ENCODE measurements at places on chromosomes 6 and 20. TPM values are rescaled to one million over a fixed set of nuclear protein-coding genes. Genes with fewer than 3 reads are reported as not detected.

GRCh38 chr20:41476013-41476441, 109.4 kb upstream of the EMILIN3 start:
- DNase-seq: peak; percentile 91

GRCh38 chr6:90575267-90575666, 11.6 kb downstream of the MAP3K7 start:
- DNase-seq: no peak

DNA sequence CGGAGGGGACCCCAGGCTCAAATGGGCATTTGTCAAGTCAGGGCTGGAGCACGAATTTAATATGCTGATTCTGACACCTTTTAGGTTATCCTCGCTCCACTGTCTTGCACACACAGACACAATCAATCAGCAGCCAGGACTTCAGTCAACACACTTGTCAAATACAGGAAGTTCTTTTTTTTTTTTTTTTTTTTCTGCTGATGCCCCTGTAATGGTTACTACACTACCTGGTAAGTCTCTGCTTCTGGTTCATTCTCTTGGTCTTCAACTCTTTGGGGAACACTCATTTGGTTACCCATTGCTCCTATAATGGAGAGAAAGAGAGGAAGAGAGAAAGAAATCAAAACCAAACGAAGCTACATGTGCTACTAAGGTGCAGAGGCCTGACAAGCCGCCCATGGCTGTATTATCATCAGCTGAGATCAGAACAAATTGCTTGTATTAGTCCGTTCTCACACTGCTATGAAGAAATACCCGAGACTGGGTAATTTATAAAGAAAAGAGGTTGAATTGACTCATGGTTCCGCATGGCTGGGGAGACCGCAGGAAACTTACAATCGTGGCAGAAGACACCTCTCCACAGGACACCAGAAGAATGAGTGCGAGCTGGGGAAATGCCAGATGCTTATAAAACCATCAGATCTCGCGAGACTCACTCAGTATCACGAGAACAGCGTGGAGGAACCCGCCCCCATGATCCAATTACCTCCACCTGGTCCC, 11.8 kb downstream of the BCAS1 start:
- DNase-seq: no peak

DNA sequence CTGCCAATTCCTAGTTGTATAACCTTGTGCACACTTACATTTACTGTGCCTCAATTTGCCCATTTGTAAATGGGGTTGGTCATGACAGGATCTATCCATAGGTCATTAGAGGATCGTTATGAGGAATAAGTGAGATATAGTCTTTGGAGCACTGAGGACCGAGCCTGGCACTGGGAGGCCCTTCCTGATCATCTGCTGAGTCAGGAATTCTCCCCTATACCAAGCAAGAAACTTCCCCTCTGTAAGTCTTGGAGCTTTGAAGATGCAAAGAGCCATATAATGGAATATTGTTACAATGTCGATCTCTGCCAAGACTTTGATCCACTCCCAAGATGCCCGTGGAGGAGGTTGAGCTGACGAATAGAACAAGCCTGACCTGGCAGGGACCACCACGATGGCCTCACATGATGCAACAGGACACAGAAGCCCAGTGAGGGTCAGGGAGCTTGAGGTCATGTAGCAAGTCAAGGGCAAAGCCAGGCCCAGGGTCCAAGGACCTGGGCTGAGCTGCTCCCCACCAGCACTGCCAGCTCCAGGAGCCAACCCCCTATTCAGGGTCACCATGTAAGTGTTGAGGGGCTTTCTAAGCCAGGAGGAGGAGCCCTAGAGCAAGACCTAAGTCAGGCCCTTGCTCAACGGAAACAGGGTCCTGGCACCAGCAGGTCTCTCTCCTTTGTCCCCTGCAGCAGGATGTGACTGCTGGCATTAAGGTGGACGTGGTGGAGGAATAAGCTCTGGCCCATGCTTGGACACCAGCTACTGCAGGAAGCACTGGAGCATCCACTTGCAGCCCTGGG, 16.7 kb downstream of the PDRG1 start:
- no peak for DNase-seq

DNA sequence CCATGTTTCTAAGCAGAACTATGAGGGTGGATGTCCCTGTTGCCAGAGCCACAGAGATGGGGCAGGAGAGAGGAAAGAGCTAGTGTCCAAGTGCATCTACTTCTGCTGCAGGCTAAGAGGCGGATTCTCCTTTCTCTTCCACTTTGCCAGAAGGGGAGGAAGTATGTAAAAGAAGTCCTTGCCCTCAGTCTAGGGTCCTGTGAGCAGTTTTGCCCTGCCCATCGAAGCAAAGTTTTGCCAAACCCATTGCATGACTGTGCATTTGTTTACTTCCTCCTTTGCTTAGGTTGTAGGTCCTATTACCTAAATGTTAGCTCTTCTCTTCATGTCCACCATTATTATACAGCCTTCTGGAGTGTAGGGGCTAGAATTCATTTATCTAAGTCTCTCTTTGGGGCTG, 106.2 kb upstream of the ARMC2 start:
- DNase-seq: no peak

DNA sequence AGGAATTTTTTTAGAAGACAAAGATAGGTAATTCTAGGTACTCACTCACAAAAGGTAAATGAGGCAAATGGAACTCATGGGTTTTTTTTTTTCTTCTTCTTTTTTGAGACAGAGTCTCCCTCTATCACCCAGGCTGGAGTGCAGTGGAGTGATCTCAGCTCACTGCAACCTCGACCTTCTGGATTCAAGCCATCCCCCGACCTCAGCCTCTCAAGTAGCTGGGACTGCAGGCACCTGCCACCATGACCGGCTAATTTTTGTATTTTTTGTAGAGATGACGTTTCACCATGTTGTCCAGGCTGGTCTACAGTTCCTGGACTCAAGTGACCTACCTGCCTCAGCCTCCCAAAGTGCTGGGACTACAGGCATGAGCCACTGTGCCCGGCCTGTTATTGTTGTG, 126.1 kb downstream of the LRRC1 start:
- no peak for DNase-seq

DNA sequence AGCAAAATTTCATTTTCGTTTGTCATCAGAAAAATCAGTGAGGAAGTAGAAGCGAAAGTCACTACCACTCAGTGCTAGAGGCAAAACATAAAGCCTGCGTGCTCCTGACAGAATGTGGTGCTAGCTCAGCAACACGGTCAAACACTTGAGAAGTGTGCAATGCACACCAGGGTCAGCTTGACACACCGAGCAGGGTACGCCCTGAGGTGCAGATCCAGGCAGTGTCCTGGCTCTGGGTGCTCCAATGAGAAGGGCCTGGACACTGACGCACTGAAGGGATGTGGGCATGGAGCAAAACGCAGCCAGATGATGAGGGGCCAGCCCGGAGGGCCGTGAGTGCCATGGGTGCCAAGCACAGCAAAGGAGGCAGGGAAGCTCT, 5.9 kb downstream of the RNASET2 start:
- no peak for DNase-seq

DNA sequence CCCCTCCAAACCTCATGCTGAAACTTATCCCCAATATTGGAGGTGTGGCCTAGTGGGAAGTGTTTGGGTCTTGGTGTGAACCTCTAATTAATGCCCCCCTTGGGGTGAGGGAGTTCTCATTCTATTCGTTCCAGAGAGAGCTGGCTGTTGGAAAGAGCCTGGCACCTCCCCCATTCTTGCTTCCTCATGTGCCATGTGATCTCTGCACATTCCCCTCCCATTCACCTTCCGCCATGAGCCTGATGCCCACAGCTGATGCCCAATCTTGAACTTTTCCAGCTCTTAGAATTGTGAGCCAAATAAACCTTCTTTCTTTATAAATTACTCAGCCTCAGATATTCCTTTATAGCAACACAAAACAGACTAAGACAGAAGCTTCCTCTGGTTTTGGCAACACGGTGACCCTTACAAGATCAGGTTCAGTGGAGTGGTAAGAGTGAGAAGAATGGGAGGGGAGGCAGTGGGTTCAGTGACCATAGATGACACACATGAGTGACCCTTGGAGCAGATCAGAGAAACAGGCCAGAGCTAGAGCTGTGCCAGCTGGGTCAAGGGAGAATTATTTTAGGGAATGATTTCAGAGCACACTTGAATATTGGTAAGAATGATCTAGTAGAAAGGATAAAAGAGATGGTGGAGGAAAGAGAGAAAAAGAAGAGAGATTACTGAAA, 176.4 kb downstream of the LY86 start:
- no peak for DNase-seq

GRCh38 chr6:61980622-61981021, 305.4 kb downstream of the KHDRBS2 start:
- no peak for DNase-seq

- DNase-seq: no peak
Measured at GRCh38 chr20:5882166-5882565, 68.2 kb downstream of the TRMT6 start.

DNA sequence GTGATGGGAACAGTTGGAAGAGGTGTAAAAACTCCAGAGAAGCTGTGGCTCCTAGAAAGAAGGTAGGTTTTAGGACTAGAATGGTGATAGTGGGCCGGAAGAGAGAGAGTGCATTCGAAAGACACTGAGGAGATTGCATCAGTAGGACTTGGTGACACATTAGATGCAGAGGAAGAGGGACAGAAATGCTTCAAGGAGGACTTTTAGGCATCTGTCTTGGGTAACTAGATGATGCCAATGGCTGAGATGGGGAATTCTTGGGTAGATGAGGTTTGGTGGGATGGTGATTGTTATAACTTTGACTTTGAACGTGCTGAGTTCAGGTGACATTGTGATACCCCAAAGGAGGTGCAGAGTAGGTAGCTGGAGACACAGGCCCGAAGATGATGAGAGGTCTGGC, 196.5 kb downstream of the GMPR start:
- DNase-seq: no peak

The SAMD10 gene
- total RNA-seq: 1.2 TPM

The SRSF12 gene
- total RNA-seq: not detected

The ATP9A gene
- 11.0 TPM for total RNA-seq

The C6orf58 gene
- total RNA-seq: not detected

The PACRG gene
- not detected for total RNA-seq

Measured in M059J (cell line).